ENCODE measurements at places on chromosomes 6 and 20. TPM values are rescaled to one million over a fixed set of nuclear protein-coding genes. Genes with fewer than 3 reads are reported as not detected.

- no peak for DNase-seq
Measured at GRCh38 chr6:36305885-36306284, 30.8 kb downstream of the BNIP5 start.

GRCh38 chr6:122821095-122821494, 32.0 kb downstream of the SMPDL3A start:
- DNase-seq, result no peak

DNA sequence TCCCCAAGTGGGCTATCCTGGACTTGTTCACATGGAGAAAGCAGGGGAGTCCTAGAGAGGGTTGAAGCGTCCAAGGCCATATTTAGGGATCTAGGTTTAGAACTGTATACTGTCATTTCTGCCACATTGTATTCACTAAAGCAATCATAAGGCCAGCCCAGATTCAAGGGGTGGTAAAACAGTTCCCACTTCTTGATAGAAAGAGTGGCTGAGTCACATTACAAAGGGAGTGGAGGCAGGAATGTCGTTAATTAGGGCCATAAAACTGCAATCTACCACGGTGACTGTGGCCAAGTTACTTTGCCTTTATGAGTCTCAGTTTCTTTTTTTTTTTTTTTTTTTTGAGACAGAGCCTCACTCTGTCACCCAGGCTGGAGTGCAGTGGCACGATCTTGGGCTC, 7.4 kb upstream of the UBR2 start:
- DNase-seq, result no peak

DNA sequence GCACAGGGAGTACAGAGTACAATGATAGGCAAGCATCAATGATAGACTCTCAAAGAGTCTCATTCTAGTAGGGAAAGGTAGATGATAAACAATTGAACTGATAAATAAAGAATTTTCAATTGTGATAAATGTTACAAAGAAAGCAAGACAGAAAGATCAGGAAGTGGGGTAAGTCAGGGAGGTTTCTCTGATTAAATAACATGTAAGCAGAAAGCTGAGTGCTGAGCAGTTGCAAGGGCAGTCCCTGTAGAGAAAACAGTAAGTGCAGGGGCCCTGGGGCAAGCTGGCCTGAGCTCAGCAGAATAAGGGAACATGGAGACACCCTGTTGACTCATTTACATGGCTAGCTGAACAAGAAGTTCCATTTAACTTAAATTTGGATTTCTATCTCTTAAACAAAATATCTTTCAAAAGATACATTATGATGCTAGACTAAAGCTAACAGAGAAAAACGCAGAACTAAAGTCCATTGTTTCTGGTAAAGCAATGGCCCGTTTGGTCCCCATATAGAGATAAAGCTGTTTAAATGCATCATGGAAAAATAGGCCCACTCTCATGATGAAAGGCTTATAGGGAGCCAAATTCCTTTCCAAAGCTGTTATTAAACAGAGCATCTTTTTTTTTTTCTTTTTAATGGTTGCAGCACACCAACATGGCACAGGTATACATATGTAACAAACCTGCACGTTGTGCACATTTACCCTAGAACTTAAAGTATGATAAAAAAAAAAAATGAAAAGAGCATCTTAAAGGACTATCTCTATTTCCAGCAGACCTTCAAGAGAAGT, 5.3 kb upstream of the TNFAIP3 start:
- DNase-seq, result no peak

DNA sequence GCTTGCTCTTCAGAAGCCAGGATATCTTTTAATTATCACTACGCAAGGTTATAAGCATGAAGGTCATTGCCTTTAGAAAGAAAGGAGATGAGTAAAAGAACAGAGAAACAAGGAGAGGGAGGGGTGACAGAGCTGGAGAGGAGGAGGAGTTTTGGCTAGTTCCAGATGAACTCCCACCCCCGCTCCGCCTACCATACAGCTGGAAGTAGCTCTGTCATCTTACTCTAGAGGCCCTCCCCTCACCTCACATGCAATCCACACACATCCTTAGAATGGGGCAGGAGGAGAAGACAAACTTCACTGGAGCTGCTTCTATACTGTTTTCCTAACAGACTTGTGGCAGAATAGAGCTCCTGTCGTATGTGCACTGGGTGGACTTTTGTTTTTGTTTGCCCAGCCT, 144.7 kb downstream of the SCML4 start:
- peak; percentile 56 for DNase-seq

- DNase-seq, result no peak
Measured at GRCh38 chr6:159062564-159062945, 17.8 kb upstream of the TAGAP start.

The PXDC1 gene
- 27.6 TPM for total RNA-seq

Measured in HT1080 (cell line).